ENCODE measurements at places on chromosomes 16 and 17.

DNA sequence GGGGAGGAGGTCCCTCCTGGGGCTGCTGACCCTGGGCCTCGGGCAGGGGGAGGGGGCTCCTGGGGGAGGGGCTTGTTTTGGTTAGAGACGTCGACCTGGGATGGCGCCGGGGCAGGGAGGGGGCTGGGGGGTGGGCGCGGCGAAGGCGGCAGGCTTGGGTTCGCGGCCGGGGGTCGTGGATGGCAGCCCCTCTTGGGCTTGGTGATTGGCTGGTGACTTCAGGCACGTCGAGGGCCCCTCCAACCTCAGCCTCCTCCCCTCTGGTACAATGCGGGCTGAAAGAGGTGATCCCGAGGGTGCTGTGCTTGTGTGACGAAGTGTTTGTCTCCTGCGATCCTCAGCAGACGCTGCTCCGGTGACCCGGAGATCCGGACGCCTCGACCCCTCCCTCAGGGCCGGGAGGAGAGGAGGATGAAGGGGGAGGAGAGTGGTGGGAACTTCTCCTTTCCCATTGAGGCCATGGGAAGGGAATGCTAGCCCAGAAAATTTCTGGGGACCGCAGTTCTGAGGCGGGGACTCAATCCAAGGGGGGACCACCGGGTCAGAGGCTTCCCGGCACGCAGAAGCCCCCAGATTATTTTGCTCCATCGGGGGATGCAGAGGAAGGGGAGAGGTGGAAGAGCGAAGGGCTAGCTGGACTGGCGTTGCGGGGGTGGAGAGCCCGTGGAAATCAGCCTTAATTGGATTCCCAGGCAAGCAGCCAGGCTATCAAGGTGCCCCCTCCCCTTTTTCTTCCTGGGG, 43.9 kb downstream of the RAI1 start:
- DNase-seq = no peak

- DNase-seq = no peak
These were observed 43.3 kb upstream of the NF1 start for GRCh38 chr17:31051506-31051905.

DNA sequence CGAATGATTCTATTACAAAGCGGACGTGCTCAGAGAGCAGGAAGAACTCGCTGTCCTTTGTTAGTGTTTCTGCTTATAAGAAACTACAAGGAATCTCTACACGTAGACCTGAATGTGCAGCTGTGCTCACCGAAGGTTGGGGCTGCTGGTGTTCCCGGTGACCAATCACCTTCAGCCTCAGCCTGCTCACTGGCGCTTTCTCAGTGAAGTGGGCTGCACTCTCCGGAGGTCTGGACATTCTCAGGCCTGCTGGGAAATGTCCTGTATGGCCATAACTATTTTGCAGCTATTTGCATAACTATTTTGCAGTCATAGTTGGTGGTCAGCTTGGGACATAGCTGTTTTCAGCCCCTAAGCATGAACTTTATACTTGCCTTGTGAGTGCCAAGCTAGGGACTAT, 9.7 kb upstream of the CIAO3 start:
- no peak for DNase-seq

DNA sequence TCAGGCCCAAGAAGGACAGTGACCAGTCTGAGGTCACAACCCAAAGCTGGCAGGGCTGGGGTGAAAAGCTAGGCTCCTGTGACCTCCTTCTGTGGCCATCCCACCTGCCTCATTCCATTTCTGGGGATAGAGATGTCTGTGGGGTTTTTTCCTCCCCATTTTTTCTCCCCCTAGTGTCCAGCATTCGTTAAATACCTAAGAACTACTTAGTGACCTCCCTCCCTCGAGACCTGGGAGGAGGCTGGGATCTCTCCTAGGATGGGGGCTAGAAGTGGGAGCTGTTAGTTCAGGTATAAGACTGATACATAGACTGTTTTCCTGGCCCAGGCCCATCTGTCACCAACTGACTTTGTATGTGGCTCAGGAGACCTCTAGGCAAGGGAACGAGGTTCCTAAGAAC, 20.5 kb upstream of the STAC2 start:
- no peak for DNase-seq

Data from activated T-cell treated with anti-CD3 and anti-CD28 coated beads for 1 hour (primary cell).